ENCODE measurements at places on chromosomes 12 and 14.
A peak's percentile ranks its signal among the peaks of the same experiment; 100 is the strongest.

DNA sequence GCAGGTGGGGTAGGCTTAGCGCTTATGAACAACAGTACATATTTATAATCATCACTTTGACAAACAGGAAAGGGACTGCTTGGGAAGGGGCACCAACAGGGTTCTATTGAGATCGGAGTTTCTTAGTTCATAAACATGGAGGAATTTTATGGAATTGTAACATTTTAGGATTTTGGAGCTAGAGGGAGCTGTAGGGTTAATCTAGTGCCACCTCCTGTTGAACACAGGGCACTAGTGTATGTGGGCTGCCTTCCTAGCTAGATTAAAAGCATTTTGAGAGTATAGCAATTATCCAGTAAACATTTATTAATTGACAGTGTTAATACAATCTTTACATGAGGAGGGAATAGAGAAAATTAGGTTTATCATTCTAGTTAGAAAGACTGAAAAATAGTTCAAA lies 23.1 kb upstream of the TBC1D30 start:
- no peak for DNase-seq

DNA sequence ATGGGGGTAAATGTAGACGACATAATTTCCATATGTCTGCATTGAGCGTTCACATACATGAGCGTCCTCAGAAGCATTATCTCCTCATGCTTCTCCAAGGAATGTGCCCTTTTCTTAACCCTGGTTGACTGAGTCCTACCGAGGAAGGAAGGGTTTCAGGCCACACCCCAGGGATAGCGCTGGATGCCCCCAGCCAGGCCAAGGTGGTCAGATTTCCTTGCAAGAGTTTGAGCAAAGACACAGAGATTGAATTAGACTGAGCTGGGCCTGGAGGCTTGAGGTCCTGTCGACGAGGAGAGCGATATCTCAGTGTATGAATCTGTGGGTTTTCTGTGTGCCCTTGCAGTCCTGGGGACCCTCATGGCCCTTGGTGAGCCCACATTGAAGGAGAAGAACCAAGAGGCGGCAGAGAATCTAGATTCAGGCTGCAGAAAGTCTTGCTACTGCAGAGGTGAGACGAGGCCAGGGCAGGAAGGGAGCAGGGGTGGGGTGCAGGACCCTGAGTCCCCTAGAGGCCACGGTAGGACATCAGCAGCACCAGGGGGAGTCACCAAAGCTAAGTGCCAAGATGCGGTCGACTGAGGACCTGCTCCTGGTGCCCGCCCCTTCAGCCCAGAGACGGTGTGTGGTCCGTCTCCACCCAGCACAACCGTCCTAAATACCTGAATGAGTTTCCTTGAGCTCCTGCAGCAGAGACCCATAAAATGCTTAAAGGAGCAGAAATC lies 94.7 kb upstream of the DIO3 start:
- no peak for DNase-seq

DNA sequence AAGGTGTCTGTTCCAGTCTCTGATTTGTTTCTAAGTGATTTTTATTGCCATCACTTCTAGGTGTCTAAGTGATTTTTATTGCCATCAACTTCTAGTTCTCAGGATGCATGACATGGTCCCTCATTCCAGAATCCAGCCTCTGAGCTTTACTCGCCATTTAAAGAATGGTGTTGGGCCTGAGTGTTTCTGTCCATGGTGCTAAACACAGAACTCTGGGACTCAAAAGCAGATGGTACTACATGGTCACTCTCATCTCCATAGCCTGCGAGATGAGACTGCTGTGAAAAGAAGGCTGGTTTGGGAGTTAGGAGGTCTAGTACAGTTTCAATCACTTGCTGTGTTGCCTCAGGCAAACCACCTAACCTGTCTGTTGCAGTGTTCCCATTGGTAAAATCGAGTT lies 276.6 kb downstream of the NRXN3 start:
- DNase-seq: no peak

DNA sequence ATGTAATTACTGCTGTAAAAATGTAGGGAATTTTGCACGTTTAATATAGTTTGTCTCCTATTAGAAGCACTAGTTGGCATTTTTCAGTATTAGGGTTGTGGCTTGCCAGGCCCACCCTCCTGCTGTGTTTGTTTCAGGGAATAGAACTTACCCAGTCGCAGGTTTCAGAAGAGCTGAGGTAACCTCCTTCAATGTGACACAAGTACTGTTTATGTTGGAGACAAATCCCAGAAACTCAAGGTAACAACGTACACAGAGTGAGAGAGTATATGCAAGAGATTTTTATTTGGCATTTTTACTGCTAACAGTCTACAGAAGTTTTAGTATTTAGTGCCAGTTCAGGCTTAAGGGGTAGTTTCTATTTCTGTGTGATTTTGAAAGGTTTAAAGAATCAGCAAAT lies 284.3 kb downstream of the RAD51B start:
- no peak for DNase-seq

DNA sequence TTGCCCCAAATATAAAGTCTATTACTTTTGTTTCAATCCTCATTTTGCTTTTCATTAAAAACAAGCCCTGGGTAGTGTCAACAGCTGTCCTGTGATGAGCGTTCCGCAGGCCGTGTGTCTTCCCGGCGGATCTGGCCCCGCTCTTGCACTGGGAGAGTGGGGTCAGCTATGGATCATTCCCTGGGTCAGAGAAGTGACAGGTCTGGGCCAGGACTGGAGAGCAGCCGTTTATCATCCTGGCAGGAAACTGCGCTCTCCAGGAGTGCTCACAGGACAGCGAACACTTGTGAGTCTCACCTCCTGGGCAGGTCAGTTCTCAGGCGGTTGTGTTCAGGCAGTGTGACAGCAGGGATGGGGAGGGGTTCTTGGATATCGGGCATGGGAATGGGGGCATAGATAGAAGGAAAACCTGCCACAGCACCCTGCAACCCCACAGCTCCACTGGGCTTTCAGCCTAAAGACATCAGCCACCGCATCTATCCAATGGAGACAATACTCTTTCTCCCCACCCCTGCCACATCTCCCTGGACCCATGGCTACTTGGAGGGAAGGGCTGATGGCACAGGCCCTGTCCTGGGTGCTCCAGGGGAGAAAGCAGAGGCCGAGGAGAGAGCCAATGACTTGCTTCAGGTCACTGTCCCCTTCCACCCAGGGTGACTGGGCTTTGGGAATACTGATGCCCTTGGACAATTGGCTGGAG lies 47.8 kb upstream of the CHGA start:
- no peak for DNase-seq

- DNase-seq: no peak
Observed at GRCh38 chr12:1805441-1806081, 14.8 kb upstream of the LRTM2 start.

GRCh38 chr12:71771069-71771468 lies 16.4 kb downstream of the RAB21 start:
- no peak for DNase-seq

- DNase-seq: no peak
Observed at GRCh38 chr12:14214495-14214894, 151.0 kb upstream of the ATF7IP start.

DNA sequence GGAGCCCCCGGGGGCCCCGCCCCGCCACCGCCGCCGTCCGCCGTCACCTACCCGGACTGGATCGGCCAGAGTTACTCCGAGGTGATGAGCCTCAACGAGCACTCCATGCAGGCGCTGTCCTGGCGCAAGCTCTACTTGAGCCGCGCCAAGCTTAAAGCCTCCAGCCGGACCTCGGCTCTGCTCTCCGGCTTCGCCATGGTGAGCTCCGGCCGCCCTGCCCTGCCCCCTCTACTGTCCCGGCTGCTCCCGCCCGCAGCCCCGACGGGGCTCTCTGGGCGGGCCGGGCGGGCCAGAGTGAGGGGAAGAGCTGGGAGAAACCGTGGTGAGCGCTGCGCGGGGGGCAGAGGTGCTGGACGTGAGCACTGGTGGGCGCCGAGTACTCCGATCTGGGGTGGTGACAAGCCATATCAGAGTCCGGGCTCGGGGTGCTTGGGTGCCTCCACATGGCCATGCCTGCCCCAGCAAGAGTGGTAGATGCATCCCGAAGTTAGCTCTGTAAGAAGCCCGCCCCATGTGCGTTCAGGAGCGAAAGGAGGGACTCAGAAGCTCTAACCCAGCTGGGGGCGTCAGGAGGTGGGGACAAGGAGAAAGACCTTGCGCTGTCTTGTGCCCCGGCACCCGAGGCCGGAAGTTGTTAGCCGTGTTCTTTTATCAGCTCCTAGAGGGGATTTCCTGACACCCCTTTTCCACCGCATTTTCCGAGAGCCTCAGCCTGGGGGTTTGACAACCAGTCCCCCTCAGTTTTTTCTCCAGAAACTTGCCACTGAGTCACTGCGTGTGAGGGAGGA lies 717 bp downstream of the ORAI1 start:
- DNase-seq: peak; percentile 64

DNA sequence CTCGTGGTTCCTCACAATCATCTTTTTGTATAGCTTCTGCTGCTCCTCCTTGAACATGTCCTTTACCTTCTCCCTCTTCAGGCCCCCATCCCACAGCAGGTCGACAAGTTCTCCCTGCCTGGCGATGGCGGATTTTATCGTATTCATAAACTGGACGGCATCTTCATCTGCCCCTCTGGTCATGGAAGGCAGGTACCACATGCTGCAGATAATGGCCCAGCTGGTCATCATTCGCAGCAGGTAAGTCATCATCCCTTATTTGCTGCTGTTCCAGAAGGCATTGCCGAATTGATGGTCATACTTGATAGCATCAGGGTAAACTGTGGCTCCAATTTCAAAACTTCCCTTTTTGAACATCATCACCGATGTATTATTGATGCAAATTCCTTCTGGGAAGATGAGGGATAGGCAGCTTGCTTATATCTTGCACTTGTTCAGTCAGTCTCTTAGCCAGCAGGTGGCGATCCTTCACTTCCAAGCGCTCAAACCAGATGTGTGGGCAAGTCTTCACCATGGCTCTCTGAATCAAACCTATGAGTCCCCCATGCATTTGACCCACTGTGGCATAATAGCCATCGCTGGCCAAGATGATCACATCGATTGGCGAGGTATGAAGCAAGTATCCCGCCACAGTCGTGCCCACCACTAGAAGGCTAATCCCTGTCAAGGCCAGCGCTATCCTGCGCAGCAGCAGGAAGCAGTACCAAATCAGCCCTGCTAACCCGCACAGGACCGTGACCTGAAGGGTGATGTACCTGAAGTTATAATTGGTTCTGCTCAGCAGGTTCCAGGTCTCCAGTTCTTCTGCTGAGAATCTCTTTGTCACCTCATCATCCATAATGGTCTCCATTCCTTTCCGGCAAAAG lies 381.5 kb upstream of the STXBP6 start:
- DNase-seq: peak; percentile 32

GRCh38 chr12:39990122-39991101 lies 115.5 kb downstream of the SLC2A13 start:
- DNase-seq: peak; percentile 59

DNA sequence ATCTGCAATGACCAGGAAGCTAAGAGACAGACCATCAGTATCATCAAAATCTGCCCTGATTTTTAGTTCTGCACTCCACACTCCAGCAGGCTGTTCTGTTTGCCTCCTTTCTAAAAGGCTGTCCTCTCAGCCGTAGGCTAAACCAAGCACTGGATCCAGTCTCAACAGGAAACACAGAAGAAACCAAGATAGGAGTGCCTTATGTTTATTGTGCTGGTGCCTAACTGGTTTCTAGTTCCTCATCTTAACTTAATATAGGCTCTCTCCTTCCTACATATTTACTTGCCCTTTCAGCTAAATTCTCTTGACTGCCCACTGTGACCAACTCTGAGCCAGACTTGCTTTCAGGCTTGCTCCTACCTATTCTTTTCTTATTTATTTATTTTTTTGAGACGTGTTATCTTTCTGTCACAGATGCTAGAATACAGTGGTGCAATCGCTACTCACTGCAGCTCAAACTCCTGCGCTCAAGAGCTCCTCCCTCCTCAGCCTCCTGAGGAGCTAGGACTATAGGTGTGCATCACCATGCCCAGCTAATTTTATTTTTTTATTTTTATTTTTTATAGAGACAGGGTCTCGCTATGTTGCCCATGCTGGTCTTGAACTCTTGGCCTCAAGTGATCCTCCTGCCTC lies 30.8 kb downstream of the GALNT4 start:
- DNase-seq: no peak

DNA sequence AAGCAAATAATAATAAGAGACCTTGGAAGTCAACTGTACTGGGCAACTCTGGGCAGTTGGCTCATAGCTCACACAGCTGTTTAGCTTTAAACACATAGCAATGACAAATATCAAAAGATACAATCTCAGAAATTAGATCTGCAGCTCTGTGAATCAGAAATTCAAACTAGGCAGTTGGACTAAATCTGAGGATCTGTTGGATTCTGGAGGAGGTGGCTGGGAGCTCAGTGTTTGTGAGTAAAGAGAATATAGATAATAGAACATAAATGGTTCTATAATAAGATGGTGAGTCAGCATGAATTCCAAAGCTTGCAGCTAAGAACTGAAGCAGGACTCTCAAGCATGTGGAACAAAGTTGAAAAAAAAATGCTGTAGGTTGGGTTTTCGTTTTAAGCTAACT lies 1949.4 kb upstream of the SEL1L start:
- no peak for DNase-seq

- DNase-seq: no peak
Observed at GRCh38 chr12:53748072-53748840, 3.5 kb downstream of the CISTR start.

DNA sequence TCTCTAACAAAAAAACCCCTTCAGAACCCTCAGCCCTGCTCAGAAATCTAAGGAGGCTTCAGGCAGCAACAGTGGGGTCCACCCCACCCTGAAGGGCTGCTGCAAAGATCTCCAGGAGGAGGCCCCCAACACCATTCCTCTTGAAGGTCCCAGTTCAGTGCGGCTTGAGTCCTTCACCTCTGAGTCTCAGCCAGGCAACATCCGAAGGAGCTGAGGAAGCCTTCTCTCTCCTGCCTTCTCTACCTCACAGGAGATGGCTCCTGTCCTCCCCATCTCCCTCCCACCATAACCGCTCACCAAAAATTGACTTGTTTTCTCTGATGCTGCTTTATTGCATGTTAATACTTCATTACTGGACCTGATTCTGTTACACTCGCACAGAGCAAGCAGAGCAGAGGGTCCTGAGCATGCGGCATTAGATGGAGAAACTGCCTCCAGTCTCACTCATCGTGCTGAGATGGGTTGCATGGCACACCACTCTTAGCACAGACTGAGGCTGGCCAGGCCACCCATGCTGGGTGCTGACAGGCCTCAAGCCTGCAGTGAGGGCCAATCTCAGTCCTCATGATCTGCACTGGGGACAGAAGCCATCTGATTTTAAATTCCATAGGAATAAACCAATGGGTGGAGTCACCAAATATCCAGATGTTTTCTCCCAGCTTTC lies 224.8 kb downstream of the CACNA1C start:
- no peak for DNase-seq

- no peak for DNase-seq
Observed at GRCh38 chr12:96876966-96877365, 30.1 kb upstream of the NEDD1 start.

DNA sequence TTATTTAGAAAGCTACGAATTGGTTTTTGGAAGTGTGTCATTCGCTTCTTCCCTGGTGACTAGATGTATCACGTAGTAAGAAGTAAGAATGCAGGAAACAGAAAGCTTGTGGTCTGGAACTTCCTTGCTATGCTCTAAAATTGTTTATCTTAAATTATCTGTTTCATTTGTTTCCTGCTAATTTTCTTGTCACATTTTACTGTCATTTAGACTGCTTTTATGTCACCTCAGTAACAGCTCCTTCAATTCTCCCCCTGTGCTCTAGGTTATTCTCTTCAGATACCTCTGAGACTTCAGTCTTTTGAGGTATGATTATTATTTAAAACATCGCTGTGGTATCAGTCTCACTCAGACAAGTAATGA lies 699 bp upstream of the CD69 start:
- no peak for DNase-seq

All from body of pancreas (tissue), 4 donors.